ENCODE measurements at places on chromosomes 2 and 18. TPM values are rescaled to one million over a fixed set of nuclear protein-coding genes. Genes with fewer than 3 reads are reported as not detected.

Gene PAIP2B
- total RNA-seq, result 33.8 TPM

Gene BCL11A
- total RNA-seq, result 9.3 TPM

Gene GALR1
- total RNA-seq, result not detected

Gene CNGA3
- not detected for total RNA-seq

Gene ACMSD
- total RNA-seq, result not detected

Gene TLX2
- total RNA-seq, result not detected

Gene KLHL14
- not detected for total RNA-seq

Gene AAMP
- 51.1 TPM for total RNA-seq

Gene DSG2
- 74.4 TPM for total RNA-seq

Gene RAB6D
- total RNA-seq, result 0.11 TPM

Measured in right cardiac atrium (tissue), 5 donors.